ENCODE measurements at places on chromosomes 16 and 17. TPM values are rescaled to one million over a fixed set of nuclear protein-coding genes. Genes with fewer than 3 reads are reported as not detected.

DNA sequence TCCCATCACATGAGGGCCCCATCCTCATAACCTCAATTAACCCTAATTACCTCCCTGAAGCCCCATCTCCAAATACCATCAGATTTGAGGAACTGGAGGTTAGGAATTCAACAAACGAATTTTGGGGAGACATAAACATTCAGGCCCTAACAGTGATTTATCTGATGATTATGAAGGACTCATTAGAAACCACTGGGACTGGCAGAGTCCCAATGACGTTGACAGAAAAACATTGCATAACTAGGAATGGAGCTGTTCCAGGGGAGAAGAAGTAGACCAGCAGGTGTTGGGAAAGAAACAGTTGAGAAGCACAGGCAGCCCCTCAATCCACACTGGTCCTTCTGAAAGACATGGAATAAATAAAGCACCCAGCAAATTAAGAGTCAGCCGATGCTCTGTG, 282.0 kb downstream of the MAP2K4 start:
- no peak for DNase-seq

DNA sequence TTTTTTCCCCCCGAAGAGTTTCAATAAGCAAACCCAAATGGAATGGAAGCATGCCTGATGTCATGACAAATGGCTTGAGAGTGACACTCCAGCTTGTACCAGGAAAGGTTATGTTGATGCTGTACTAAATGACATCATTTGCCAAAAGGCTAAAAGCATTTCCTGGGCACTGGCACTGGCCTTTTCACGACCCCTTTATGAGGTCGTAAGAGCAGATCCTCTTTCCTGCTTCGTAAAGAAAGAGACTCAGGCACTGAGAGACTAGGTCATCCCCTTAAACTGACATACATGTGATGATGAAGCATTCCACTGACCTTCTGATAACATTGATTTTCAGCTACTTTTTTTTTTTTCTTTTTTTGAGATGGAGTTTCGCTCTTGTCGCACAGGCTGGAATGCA, 30.5 kb downstream of the CEP295NL start:
- DNase-seq, result no peak

- no peak for DNase-seq
Observed at GRCh38 chr17:70564006-70564620, 394.8 kb downstream of the KCNJ2 start.

DNA sequence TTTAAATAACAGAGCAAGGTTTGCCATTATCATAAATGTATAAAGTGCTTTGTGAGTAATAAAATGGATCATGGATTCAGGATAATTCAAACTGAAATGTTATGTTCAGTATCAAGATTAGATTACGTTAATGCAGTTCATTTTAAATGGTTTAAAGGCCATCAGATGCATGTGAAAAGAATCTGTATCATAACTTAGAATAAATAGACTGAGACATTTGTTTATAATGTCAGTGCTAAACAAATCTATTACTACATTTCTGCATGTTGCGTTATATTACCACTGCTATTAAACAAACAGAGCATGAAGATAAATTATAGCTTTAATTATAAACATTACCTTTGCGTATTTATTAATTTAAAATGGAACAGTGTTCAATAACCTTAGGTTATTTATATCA, 160.2 kb downstream of the TOX3 start:
- no peak for DNase-seq

DNA sequence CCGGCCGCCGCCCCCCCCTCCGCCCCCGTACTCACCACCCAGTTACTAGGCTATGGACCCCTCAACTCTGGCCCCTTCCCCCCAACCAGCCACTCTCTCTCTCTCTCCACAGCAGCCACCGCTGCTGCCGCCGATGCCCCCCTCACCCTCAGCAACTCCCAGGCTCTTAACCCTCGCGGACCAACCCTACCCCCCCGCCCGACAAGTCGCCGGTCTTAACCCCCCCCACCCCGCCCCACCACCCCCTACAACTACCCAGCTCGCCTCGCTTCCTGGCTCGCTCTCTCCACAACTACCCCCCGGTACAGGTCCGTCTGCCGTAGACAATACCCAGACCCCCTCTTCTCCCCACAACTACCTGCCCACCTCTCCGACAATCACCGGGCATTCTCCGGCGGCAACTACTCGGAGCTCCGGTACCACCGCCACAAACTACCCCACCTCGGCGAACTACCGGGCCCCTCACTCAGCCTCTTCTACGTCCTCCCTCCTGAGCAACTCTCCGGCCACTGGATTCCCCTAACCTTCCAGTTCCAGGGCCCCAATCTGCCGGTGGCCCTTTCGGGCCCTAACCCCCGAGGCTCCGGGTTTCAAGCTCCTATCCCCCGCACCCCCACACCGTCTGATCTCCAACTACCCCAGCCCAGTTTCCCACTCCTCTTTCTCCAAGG, 702 bp downstream of the PHF23 start:
- no peak for DNase-seq

DNA sequence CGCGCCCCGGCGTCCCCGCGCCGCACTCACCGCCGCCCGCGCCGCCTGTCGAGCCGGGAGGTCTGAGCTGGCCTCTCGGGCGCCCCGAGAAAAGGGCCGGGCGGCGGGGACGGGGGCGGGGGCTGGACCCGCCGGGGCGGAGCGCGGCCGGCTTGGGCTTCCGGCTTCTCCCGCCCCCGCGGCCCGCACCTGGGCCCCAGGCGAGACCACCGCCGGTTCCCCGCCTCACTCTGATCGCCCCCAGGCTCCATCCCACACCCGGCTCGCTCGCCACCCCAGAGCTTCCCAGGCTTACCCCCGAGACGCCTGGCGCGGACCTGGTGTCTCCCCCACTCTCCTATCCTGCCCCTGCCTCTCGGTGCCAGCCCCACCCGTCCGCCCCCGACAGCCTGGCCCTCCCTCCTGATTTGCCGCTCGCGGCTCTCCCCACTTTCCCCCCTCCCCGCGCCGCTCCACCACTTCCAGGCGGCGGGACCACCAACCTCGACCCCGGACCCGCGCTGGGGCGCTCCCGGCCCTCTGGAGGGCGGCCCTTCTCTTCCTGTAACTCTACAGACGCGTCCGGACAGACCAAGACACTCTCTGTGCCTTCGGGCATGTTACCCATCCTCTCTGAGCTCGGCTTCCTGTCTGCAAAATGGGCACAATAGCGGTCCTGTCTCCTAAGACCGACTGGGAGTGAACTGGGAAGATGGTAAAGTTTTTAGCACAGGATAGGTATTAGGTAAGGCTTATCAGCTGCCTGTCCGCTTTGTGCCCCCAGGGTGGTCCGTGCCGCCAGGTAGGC, at the start of gene LITAF:
Gene LITAF (minus strand): TSS at position 64 of the 787 bp plus-strand sequence. CDS start 30,189 bp downstream, outside the sequence.
- peak; percentile 72 for DNase-seq

DNA sequence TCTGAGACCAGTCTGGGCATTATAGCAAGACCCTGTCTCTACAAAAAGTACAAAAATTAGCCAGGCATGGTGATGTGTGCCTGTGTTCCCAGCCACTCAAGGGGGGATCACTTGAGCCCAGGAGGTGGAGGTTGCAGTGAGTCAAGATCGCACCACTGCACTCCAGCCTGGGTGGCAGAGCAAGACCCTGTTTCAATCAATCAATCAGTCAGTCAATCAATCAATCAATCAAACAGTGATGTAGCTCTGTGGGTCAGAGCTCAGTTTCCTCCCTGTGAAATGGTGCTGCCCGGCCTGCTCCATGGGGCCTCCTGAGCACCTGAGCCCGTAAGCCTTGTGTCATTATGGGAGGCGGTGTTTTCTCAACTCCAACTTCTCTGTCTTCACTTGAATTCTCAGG, 167.1 kb upstream of the CIBAR2 start:
- DNase-seq, result no peak

GRCh38 chr17:42027590-42027889, 7.7 kb downstream of the NKIRAS2 start:
- no peak for DNase-seq

DNA sequence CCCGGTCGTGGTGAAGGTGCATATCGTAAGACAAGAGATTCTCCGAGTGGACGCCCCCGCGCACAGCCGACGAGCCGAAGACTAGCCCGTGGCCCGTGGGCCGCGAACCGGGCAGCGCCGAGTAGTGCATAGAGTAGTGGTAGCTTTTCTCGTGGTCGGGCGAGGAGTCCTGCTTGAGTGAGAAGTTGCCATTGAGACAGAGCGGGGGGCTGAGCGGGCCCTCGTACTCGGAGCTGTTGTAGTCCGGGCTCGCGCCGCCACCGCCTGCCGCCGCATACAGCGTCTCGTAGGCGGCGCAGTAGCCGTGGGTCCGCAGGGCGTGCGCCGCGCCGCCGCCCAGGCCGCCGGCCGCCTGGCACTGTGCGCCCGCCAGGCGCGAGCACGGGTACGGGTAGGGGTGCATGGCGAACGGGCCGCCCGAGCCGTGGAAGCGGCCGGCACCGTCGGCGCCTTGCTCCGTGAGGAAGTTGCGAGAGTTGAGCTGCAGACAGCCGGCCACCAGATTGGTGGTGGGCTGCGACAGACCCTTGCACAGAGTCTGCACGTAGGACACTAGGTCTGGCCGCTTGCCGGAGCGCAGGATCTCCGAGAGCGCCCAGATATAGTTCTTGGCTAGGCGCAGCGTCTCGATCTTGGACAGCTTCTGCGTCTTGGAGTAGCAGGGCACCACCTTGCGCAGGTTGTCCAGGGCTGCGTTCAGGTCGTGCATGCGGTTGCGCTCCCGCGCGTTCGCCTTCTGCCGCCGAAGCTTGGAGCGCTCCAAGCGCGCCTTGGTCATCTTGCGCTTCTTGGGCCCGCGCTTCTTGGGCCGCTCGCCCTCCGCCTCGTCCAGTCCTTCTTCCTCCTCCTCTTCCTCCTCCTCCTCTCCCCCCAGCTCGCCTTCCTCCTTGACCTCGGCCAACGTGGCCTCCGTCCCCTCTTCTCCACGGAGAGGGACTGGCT, 2.0 kb downstream of the NEUROD2 start:
- no peak for DNase-seq

GRCh38 chr16:56245197-56245596, 53.9 kb downstream of the GNAO1 start:
- DNase-seq, result no peak

GRCh38 chr17:44247440-44247841, 20.5 kb downstream of the SLC4A1 start:
- DNase-seq, result no peak

GRCh38 chr16:942436-943060, 28.2 kb downstream of the LMF1 start:
- no peak for DNase-seq

- DNase-seq, result no peak
Observed at GRCh38 chr17:7017827-7018200, 5.0 kb upstream of the BCL6B start.

DNA sequence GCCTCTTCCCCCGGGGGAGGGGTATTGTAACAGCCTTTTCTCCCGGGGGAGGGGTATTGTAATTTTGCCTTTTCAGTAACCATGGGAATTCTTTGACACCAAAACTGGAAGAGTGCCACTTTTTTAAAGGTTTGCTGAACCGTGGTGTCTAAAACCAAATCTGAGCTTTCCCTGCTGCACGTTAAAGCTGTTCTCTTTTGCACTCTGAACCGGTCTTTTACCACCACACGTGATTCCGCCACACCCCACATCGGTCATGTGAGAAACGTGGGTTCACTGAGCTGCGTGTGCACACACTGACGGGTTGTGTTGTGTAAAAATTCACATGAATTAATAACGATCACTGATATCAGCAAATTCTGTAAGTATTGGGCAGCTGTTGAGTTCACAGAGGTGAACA, 9.2 kb upstream of the ACSF3 start:
- no peak for DNase-seq

DNA sequence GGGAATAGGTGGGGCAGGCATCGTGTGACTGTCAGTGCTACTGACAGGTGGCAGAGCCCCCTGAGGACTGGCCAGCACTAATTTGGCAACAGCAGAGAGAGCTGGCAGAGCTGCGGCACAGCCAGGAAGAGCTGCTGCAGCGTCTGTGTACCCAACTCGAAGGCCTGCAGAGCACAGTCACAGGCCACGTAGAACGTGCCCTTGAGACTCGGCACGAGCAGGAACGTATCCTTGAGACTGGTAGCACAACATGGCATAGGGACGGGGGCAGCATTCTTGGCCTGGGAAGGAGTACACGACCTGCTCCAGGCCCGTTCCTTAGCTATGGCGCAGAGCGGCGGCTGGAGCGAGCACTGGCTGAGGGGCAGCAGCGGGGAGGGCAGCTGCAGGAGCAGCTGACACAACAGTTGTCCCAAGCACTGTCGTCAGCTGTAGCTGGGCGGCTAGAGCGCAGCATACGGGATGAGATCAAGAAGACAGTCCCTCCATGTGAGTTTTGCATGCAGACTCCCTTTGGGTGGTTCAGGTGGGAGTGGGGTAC, 3.0 kb upstream of the NRN1L start:
- DNase-seq, result no peak

DNA sequence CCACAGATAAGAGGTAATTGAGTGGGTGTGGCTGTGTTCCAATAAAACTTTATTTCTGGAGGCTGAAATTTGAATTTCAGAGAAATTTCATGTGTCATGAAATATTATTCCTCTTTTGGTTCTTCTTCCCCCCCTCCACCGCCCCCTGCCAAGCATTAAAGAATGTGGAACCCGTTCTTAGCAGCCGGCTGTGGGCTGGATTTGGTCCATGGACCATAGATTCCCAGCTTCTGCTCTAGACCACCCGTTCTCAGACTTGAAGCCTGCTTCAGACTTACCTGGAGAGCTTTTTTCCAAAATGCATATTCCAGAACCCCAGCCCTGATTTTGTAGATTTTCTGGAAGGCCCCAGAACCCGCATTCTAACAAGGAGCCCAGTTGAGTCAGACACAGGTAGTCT, 15.1 kb upstream of the LASP1NB start:
- DNase-seq, result no peak

- DNase-seq, result peak; percentile 79
Observed at GRCh38 chr17:76014100-76014924, 12.8 kb downstream of the EVPL start.

DNA sequence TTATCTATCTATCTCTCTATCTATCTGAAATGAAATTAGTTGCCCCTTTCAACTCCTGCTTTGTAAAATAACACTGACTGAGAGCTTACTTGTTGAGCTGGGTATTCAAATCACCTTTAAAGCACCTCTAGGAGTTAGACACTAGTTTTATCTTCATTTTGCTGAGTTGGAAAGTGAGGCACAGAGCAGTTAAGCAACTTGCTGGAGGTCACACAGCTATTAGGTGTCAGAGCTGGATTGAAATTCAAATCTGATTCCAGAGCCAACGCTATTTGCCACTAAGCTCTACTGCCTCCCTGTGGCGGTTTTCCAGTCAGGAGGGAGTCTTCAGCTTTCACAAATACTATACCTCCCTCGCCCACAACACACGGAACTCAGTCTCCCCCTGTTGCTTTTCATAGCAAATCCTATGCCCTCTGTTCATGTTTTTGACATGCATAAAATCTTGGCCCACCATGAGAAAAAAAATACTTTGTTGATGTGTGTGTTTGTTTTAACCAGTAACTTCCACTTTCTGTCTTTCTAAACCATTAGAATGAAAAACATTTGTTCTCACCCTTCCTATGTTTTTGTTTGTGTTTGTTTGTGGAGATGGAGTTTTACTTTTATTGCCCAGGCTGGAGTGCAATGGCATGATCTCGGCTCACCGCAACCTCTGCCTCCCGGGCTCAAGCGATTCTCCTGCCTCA, 74.8 kb upstream of the SMURF2 start:
- DNase-seq, result peak; percentile 68

PPP1R27 gene
- total RNA-seq, result 2.4 TPM

OR3A3 gene
- not detected for total RNA-seq

PIRT gene
- total RNA-seq, result not detected

PRSS21 gene
- total RNA-seq, result not detected

CDH15 gene
- total RNA-seq, result not detected

CMTM1 gene
- 5.8 TPM for total RNA-seq

MYH11 gene
- not detected for total RNA-seq

NPIPA8 gene
- total RNA-seq, result not detected

CCT6B gene
- total RNA-seq, result 0.61 TPM

CDK5R1 gene
- 4.0 TPM for total RNA-seq

CCDC92B gene
- 0.18 TPM for total RNA-seq
